Amniotic stem cell (primary cell): ENCODE measurements at places on chromosomes 1 and 21.

GRCh38 chr1:50981741-50982140 is 11.7 kb downstream of the CDKN2C start:
- DNase-seq, result no peak

- no peak for DNase-seq
These were observed 301.2 kb upstream of the DEPDC1 start for GRCh38 chr1:68798071-68798470.

DNA sequence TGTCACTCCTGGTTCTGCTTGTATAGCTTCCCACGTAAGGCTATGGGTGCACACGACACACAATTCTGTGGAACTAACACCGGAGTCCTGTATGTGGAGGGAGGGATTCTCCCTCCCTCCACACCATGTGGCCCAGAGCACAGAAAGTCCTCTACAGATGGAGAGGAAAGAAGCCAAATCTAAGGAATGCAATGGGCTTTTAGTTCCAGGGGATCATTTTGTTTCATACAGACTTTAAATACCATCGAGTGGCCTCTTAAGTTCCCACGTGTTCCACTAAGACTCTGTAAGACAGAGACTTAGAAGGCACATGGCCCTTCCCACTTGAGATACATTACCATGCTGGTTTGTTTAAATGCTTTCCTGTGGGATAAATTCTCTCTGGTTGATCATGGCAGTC is 156.0 kb downstream of the TGFB2 start:
- no peak for DNase-seq

- no peak for DNase-seq
These were observed 6.3 kb downstream of the HAPLN2 start for GRCh38 chr1:156625436-156626078.

- DNase-seq, result no peak
These were observed 42.1 kb upstream of the ZNF496 start for GRCh38 chr1:247373721-247374141.

DNA sequence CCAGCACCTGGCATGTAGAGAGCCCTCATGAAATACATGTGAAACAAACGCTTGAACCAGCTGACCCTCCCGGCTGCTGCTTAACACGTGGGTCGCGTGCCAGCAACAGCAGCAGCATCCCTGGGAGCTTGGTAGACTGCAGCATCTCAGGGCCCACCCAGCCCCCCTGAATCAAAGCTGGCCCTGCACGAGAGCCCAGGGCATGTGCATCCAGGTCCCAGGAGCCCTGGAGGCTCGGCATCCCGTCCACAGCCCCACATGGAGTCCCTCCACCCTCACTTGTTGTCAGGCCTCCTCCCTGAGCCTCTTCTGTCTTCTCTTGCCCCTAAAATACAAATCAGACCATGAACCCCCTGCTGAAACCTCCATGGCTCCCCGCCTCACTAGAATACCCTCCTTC is 123.1 kb downstream of the MATN1 start:
- DNase-seq, result no peak

DNA sequence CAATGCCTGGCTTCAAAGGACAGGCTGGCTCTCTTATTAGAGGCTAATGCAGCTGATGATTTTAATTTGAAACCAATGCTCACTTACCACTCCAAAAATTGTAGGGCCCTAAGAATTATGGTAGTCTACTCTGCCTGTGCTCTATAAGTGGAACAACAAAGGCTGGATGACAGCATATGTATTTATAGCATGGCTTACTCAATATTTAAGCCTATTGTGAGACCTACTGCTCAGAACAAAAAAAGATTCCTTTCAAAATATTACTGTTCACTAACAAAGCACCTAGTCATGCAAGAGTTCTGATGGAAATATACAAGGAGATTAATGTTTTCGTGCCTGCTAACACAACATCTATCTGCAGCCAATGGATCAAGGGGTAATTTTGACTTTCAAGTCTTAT is 73.8 kb upstream of the DUSP10 start:
- DNase-seq, result no peak

GRCh38 chr1:234413485-234413884 is 40.2 kb downstream of the COA6 start:
- DNase-seq, result no peak

DNA sequence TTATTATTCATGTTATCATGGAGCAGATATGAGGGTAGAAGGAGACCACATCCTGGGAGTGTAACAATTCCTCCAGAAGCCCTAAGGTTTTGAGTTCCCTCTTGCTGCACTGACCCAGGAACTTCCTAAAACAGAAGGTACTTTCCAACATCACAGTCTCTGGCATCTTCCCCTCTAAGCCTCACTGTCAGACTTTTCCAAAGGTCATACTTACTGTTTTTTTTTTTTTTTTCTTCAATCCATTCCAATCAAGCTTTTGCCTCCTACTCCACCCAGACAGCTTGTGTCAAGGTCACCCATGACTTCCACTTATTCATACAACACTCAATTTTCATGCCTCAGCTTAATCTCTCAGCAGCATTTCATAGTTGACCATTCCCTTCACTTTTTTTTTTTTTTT is 18.4 kb upstream of the UQCRHL start:
- DNase-seq, result no peak

DNA sequence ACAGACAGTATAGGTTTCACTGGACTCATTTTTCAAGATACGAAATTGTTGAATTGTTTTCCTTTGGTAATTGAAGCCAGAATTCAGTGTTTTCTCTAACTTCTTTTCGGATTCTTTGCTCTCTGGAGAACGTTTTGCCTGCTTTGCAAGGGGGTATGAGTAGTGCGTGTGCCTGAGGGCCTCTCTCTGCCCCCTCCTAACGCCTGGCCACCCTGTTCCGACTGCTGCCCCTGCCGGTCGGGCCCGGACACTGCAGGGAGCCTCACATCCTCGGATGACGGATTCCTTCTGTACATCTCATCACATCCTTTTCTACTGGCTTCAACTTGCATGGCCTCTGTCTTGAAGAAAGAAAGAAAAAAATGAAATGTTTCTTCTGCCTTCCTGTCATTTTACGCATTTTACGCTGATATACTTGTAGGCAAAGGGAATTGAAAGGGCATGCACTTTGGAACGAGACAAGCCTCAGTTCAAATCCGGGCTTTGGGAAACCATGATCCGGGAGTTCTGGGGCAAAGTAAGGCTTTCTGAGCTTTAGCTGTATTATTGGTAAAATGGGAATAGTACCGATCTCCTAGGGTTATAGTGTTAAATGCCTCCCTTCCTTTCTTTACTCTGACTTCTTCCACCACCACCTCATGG is 65.1 kb downstream of the DISC1 start:
- peak; percentile 73 for DNase-seq

DNA sequence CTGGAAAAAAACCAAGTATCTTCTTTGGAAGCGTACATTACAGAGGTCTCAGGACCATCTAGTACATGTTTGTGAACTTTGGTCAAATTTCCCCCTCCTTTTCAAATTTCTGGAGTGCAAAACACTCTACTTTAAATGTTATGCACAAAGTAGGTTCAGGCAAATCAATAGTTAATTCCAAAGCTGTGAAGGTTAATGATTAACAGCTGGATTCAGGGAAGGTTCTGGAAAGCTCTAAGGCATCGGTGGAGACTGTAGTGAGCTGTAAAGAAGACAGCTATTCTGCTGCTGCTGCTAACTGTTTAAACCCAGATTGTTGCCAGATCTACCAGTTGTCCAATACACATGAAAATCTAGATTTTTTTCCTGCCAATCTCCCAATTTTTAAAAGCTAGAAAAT is 70.9 kb downstream of the ELAVL4 start:
- no peak for DNase-seq

- peak; percentile 27 for DNase-seq
These were observed 41.7 kb downstream of the UMODL1 start for GRCh38 chr21:42112857-42113256.

DNA sequence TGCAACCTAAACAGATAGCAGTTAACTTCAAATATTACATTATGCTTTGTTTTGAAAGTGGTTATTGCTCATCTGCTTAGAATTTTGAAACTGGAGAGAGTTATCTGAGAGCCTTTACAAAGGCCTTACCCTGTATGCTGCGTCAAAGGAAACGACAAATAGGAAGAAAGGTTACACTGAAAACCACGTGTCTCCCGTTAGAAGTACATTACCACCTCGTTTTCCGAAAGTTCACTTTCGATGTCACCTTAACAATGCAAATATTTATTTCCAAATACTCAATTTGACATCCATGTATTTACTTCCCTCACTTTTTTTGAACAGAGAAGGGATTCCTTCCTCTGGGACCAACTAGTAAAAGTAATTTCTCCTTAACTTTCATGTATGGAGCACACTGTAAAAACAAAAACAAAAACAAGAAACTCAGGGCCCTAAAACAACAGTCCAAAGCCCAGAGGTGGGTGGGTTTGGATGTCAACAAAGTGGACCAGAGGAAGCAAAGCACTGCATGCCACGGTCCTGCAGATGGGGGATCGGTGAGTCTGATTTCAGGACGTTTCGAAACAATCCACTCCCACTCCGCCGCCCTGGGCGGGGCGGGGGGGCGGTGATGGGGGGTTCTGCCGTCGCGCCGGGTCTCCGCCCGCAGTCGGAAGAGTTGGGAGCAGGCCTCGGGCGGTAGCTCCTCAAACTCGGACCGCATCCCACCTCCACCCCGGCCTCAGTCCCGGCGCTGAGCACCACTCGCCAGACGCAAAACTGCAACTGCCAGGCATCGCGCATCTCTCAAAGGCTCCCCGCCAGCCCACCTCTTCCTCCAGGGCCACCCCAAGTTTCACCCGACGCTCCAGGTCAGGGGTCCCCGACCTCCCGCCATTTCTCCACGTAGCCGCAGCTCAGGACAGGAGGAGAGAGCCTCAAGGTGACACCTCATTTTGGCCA is 841 bp downstream of the ADSS2 start:
- no peak for DNase-seq
